ENCODE measurements at places on chromosomes 2 and 18.

DNA sequence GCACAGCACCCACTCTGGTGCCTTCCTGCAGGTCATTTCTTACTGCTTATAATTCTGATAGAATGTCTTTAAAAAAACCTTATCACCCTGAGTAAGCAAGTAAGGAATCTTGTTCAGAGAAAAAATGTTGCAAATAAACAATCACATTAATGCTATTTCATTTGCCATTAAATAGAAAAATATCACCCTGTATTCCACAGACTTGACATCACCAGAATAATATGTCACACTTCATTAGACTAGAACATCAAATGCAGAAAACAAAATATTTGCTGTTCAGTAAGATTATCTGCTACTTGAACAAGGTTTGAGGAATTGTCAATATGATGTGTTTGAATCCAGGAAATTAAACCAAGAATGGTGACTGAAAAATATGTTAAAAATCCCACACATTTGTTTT, 236.6 kb upstream of the MMADHC start:
- no peak for DNase-seq

DNA sequence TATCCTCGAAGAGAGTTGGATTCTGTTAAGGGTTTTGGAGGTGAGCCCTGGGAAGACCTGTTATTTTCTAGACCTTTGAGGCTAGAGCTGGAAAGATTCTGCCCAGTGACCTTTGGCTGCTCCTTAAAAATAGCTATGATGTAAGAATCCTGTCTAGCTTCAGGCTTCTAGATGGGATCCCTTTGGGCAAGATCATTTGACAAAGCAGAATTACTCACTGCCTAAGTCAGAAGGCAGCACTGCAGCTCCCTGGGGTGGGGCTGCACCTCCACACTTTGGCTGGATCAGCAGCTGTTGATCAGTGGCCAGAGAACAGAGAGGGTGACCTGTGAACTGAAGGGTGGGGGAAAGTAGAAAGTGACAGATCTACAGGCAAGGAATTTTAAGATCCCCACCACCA, 103.8 kb downstream of the ASAP2 start:
- peak; percentile 80 for DNase-seq

- DNase-seq = no peak
These were observed 108.6 kb upstream of the CCDC150 start for GRCh38 chr2:196530910-196531309.

GRCh38 chr2:10001586-10001985, 41.8 kb upstream of the KLF11 start:
- no peak for DNase-seq

GRCh38 chr2:20365249-20365817, 14.7 kb upstream of the PUM2 start:
- no peak for DNase-seq
